ENCODE measurements at places on chromosomes 12 and 14.

GRCh38 chr12:31370531-31371255 lies 44.7 kb upstream of the SINHCAF start:
- no peak for DNase-seq

- no peak for DNase-seq
Observed at GRCh38 chr14:43413084-43413483, 1094.0 kb downstream of the FSCB start.

DNA sequence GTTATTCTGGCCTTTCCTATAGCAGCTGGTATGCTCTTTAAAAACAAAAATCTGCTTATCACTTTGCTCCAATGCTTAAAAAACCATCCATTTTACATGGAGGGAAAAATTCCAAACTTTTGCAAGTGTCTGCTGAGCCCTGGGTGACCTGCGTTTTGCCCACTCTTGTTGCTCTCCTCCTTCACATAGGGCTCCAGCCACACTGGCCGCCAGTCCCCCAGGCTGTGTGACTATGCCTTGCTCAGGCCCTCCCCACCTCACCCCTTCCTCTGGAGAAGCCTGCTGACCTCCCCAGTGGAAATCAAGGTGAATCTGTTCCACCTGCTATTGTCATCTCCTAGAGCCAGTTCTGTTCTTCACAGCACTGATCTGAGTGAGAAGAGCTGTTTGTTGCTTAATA lies 126.9 kb downstream of the SLC25A47 start:
- no peak for DNase-seq

GRCh38 chr12:121295116-121295745 lies 1.3 kb downstream of the CAMKK2 start:
- no peak for DNase-seq

DNA sequence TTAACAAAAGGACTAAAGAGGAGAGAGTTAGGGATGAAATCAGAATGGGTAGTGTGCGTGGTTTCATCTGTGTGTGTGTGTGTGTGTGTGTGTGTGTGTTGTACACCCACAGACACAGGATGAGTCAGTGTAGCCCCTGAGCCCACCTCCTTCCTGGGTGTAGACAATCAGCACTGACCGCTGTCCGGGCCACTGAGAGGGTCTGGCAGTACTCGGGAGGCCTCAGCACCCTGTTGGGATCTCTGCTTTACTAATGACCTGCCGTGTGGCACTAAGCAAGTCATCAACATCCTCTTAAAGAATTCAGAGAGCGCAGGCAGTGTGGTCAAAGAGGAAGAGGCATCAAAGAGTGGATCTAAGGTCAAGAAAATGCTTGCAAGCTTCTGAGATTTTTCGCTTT lies 112.6 kb downstream of the PRMT8 start:
- no peak for DNase-seq

DNA sequence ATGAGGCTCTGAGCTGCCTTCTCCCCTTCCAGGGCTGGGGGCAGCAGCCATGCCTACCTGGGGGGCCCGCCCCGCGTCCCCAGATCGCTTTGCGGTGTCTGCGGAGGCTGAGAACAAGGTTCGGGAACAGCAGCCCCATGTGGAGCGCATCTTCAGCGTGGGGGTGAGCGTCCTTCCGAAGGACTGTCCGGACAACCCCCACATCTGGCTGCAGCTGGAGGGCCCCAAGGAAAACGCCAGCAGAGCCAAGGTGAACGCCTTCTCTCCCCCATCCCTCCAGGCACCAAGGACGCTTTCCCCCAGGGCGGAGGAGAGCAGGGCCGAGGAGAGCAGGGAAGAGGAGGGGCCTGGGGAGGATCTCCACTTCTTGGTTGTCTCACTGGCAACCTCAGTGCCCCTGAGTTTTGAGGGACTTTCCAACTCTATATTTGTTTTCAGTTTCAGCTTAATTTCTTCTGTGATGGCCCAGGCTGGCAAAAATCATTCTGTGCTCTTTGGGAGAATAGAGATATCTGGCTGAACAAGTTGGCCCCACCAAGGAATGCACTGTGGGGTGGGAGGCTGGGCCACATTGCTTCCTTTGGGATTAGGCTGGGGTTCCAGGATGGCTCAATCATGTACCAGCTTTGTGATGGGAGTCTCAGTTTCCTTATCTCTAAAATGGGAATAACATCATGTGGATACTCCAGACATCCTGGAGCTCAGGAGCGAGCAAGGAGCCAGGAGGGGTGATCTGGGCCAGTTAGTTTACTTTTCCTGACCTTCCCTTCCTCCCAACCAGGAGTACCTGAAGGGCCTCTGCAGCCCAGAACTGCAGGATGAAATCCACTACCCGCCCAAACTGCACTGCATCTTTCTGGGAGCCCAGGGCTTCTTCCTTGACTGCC lies 1.2 kb downstream of the KHNYN start:
- no peak for DNase-seq

All from stimulated activated CD8-positive, alpha-beta memory T cell treated with anti-CD3 and anti-CD28 coated beads, Interleukin-15, amount 100 ng/mL, for 4 hours (primary cell).